ENCODE measurements at places on chromosomes 11 and 22.

GRCh38 chr22:36435516-36436415 is 45.7 kb downstream of the TXN2 start:
- no peak for DNase-seq

- no peak for DNase-seq
These were observed 868.6 kb downstream of the METTL15 start for GRCh38 chr11:28976801-28977145.

DNA sequence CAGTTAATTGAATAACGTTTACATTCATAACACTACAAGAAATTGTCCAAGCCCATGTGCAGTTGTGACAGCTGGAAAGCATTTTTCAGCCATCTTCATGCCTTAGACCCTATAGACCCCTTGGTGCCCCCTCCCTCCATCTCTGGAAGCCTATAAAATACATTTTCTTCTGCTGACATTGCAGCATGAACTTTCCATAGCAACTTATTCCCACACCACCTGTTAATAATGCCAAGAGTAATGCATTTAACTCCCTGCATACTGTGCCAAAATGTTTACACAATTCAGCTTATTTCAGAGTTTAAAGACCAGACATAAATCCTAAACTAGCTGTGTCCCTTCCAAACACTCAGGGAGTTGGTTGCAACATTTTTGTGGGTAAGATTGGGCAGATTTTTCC is 143.0 kb upstream of the ARHGAP20 start:
- DNase-seq, result peak; percentile 60

GRCh38 chr11:119368121-119369034 is 13.1 kb downstream of the USP2 start:
- DNase-seq, result no peak

DNA sequence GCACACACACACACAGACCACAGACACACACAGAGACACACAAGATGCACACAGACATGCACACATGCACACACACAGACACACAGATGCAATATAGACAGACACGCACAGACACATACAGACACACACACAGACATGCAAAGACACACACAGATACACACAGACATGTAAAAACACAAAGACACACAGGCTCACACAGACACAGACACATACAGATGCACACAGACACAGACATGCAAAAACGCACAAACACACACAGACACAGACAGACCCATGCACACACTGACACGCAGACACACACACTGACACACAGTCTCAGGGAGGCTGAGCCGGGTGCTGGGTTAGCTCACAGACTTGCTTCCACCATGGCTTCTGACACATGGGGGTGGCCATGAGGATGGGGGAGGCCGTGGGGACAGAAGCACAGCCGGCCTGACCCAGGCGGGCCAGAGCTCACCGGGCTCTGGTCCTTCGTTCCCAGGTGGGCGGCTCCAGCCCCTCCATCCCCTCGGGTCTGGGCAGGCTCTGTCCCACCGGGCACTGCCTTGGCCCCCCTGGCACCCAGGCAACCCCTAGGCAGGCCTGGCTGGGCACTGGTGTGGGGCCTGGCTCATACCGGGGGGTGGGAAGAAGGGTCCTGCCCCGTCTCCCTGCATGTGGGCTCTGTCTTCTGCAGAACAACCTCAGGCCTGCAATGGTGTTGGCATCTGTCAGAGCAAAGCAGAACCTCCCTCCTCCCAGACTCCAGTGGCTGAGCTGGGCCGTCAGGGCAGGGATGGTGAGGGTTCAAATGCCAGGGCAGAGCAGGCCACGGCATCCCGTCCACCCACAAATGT is 1489.5 kb downstream of the BRD1 start:
- DNase-seq, result no peak

- DNase-seq, result no peak
These were observed 37.5 kb upstream of the MMP20 start for GRCh38 chr11:102662607-102663006.

DNA sequence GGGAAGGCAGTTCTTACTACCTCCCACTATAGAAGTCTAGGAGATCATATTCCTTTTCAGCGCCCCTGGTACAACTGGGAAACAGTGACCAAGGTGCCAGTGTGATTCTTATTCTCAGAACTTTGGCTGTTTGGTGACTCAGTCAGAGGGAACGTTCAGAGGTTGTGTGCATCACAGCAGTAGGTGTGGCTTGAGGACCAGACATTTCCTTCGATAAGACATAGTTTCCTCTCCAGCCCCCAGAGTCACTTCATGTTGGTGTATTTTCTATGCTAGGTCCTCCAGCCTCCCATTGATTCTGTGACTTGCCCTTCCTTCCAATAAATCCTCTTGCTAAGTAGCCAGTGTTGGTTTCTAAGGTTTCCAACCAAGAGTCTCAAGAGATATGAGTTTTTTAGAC is 171.9 kb upstream of the MPPED2 start:
- no peak for DNase-seq

DNA sequence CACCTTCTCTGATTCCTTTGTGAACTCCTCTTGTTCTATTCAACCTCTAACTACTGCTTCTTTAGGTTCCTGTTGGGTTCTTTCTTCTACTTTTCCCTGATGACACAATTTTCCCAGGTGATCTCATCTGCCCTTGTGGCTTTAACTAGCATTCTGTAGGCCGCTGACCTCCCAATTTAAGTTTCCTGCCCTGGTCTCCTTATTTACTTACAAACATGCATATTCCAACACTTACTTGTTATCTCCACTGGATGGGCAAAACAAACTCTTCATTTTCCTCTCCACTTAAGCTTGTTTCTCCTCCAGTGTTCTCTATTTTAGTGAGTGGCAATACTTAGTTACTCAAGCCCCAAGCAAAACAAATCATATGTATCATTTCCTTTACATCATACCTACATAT is 734.5 kb downstream of the METTL15 start:
- DNase-seq, result no peak

DNA sequence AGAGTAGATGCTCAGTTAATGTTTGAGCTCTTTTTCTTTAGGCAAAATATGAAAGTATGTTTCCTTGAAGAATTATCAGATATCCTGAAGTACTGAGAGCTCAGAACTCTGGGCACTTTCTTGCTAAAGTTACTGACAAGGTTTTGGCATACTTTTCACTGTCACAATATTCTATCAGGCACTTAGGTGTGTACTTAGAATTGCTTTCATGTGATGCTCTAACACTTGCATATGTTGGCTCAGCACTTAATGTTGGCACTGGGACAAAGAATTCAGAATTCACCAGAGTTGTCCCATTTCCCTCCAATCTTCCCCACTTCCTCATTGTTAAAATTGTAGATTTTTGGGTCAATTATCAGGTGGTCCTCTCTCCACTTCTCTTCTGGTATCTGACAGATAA is 5.0 kb downstream of the MMP20 start:
- DNase-seq, result no peak

GRCh38 chr11:128482512-128483191 is 104.7 kb downstream of the ETS1 start:
- peak; percentile 66 for DNase-seq

DNA sequence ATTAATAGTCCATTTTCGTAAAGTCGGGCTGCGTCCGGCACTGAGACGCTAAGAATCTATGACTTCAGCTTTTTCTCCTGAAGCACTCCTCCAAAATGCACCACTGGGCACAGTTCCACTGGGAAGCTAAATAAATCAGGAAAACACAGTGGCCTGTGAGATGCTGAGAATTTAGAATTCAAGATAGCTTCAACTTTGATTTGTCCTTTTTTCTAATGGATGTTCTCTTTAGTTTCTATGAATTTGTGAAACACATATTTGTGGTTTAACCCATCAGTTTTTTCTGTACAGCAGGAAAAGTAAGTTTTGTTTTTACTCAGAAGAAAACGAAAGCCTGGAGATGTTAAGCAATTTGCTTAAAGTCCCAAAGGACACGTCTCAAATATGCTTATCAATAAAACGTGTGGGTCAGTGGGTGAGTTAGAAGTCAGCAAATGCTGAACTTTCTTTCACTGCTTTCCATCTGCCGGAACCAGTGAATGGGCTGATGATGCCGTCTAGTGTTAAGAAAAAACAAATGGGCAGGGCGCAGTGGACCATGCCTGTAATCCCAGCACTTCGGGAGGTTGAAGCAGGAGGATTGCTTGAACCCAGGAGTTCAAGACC is 40.7 kb upstream of the CLMP start:
- DNase-seq, result peak; percentile 65

- DNase-seq, result no peak
These were observed 59.4 kb downstream of the F2 start for GRCh38 chr11:46778416-46778815.

GRCh38 chr11:80873310-80873999 is 1432.6 kb upstream of the TENM4 start:
- no peak for DNase-seq

DNA sequence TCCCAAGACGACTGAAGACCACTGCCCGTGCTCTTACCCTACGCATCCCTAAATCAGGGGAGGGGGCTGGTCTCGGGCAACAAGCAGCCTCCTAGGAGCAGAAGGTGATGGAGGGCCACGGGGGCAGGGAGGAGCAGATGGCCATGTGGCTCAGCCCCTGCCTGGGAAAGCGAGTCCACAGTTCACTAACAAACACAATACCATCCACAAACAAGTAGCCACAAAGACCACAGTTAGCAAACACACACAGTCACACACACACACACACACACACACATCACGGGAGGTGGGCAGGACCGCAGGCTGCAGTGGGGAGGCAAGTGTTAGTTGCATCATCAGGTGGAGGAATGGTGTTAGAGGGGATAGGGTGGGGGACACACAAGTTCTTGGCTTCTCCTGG is 13.2 kb upstream of the FXYD2 start:
- no peak for DNase-seq

DNA sequence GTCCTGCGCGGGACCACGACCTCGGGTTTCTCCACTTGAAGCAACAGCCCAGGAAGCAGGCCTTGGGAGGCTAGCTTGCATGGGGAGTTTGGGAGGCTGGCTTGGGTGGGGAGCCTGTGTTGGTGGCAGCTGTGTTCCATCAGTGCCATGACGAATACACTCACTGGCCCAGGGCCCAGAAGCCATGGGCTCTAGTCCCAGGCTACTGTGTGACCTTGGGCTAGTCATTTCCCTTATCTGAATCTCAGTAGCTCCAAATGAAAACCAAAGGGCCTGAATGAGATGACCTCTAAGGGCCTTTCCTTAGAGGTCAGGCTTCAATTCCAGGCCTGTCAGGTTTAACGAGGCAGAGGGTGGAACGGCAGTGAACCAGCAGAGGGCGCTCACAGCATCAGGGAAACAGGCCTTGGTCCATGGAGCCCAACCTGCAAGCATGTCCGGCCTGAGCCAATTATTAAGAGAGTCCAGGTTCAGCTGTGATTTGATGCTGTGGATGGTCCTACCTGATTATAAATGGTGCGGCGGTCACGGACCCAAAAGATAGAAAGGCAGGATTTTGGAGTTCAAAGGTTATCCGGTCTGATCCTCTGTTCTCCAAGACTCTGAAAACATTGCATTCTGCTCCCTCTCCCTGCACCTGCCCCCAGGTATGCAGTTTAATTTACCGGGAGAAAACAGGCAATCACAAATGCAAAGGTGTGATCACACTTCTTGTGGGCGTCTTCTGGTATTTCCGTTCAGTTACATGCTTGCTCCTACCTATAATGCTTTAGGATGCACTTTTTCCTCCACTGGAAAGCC is 15.9 kb downstream of the PTPN5 start:
- peak; percentile 65 for DNase-seq

GRCh38 chr11:103806130-103806895 is 230.1 kb upstream of the DDI1 start:
- DNase-seq, result peak; percentile 78

DNA sequence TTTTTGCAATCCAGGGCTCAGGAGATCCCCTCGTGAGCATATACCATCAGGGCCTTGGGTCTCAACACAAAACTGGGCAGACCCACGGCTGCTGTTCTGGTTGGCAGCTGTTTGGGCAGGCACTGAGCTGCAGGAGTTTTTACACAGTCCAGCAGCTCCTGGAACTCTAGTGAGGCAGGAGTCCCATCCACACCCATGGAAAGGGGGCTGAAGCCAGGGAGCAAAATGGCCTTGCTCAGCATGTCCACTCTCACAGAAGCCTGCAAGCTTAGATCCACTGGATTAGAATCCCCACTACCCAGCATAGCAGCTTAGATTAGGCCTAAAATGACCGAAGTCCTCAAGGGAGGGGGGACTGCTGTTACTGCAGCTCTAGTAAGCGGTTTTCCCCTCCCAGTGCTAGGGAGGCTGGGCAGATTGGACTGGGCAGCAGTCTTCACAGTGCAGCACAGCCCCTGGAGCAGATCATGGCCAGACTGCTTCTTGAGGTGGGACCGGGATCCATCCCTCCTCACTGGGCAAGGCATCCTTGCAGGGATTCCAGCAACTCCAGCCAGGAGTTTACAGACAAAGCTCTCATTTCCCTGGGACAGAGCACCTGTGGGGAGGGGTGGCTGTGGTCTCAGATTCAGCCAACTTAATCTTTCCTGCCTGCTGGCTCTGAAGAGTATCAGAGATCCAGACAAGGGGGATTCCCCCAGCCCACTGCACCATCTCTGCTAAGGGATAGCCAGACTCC is 36.4 kb upstream of the CARD16 start:
- DNase-seq, result no peak

- no peak for DNase-seq
These were observed 1.4 kb upstream of the OVOL1 start for GRCh38 chr11:65785319-65786007.

- no peak for DNase-seq
These were observed at the start of gene PAX6 for GRCh38 chr11:31810779-31811647. Gene PAX6 (minus strand): TSS chr11:31811322. CDS start chr11:31806411, 4,911 bp downstream.

- no peak for DNase-seq
These were observed 50.5 kb downstream of the NCAPD3 start for GRCh38 chr11:134173296-134173695.

- DNase-seq, result peak; percentile 52
These were observed 6.4 kb downstream of the LTBP3 start for GRCh38 chr11:65551572-65552387.

DNA sequence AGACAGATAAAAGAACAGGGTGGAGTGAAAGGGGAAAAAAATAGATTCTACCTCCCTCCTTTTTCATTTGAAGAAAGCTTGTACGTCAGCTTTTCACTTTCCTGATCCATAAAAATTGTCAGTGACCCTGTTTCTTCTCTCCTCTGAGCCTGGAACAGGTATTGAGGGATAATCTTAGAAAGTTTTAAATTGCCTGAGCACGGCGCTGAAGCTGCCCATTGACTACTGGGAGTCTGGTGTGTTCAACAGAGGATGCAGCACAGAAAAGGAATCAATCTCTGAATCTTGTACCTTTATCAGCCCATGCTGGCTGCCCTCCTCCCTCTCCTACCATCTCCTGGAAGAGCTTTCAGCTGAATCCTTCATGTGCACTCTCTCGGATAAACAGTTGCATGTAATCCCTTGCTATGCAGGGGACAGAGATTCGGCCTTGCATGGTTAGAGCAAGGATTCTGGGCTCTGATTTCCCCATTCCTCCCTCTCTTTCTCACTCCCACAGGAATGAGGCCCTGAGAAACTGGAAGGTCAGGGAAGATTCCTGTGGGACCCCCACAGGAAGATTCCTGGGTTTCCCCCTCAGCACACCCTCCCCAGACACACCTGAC is 162.4 kb upstream of the SYN3 start:
- peak; percentile 64 for DNase-seq

- no peak for DNase-seq
These were observed 175.8 kb upstream of the BDNF start for GRCh38 chr11:27875831-27876775.

- no peak for DNase-seq
These were observed 390.0 kb upstream of the CADM1 start for GRCh38 chr11:115894176-115894575.

GRCh38 chr11:88618327-88619070 is 281.0 kb upstream of the CTSC start:
- DNase-seq, result no peak
